ENCODE measurements at places on chromosomes 4 and X.
A peak's percentile ranks its signal among the peaks of the same experiment; 100 is the strongest.

- no peak for DNase-seq
Observed at GRCh38 chr4:155684892-155685541, 18.4 kb downstream of the GUCY1A1 start.

- no peak for DNase-seq
Observed at GRCh38 chr4:22238742-22239141, 277.1 kb downstream of the ADGRA3 start.

DNA sequence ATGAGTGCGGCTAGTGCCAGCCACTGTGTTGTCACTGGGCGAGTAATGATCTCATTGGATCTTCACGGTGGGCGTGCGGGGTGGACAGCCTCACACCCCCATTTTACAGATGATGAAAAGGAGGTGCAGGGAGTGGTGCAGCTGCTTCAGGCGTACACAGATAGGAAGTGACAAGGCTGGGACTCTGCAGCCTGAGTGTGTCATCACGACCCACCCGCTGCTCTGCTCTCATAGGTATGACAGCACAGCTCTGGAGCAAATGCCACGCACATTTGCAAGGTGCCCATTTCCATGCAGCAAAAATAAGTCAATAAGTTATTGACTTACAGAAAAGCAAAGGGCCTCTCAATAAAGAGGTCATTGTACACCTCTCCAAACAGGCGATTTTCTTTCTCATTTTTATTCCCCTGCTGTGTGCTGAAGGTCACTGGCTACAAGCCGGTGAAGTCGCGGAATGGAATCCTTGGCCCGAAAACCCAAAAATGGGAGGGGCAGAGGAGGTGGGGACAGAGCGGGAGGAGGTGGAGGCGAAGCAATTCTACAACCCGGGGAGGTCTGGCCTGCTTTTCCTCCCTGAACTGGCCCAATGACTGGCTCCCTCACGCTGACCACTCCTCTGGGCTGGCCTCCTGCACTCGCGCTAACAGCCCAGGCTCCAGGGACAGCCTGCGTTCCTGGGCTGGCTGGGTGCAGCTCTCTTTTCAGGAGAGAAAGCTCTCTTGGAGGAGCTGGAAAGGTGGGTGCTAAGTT lies at the start of gene SOD3:
Gene SOD3, plus strand, starts transcription at position 658 of the 750 bp plus-strand sequence. CDS start 3,949 bp downstream, outside the sequence.
- peak; percentile 66 for DNase-seq

DNA sequence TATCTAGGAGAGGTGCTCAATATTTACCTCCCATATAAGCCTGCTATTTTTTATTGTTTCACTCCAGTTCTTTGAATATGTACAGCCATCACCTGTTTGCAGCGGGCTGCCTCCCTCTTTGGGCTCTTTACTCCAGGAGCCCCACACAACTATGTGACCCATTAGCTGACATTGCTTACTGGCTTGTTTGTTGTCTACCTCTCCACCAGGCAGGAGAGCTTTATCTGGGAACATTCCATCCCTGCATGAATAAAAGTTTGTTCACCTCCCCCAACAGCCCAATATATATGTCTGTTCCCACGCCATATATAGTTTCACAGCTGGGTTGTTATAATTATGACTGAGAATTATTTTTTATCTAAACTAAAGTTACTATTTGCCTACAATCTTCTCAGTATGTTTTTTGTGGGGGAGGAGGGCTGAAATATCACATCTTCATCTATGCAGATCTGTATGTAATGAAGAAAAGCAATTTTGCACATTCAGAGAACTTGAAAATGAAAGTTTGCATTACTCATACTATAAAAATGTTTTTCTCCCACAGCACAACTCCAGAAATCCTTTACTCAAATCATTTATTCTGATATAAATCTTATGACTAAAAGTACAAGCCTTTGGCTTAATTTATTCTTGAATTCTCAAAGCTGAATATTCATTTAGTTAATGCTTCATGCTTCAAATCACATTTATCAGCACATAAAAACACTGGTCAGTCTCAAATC lies 61.2 kb upstream of the DAPP1 start:
- DNase-seq: peak; percentile 40

DNA sequence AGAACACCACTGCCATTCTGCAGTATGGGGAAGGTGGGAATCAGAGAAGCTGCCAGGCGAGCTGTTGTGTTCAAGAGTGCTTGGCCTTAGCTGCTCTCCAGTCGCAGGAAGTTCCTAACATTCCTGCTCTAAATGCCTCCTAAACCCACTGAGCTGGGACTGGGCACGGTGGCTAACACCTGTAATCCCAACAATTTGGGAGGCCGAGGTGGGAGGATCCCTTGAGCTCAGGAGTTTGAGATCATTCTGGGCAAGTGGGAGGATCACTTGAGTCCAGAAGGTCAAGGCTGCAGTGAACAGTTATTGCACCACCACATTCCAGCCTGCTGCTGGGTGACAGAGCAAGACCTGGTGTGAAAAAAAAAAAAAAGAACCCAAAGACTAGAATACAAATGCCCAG lies 690.3 kb upstream of the FAM241A start:
- DNase-seq: no peak

DNA sequence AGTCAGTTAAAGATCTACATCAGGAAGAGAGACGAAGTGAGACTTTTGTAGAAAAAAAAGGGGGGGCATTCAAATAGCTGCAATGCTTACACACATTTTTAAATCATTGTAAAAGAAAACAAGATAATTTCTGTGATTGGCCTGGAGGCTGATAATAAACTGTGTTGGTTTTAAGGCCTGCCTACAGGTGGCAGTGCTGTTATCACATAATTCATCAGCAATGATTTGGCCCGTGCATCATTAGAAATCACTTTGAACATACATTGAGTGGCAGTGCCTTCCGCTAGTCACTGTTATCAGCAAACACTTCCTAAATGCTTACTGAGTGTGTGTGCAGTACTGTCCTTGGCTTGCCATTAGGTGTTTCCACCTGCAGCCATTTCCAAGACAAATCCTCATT lies 831.9 kb downstream of the TRIML1 start:
- no peak for DNase-seq

DNA sequence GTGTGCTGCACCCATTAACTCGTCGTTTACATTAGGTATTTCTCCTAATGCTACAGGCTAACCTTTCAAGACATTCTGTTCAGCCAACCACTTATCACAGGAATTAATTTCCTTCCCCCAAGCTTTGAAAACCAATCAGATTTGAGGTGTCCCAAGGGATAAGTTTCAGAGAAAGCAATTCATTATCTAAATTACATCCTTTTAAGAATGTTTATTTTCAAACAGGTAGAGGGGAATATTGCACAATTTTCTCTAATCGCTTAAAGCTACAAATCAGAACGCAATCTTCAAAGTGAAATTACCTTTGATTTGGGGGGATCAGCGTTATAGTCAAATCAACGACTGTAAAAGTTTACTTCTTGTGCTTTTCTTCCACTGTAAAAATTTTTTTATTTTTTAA lies 1.6 kb downstream of the CLOCK start:
- no peak for DNase-seq

GRCh38 chr4:184310171-184310567 lies 92.5 kb upstream of the ENPP6 start:
- no peak for DNase-seq

DNA sequence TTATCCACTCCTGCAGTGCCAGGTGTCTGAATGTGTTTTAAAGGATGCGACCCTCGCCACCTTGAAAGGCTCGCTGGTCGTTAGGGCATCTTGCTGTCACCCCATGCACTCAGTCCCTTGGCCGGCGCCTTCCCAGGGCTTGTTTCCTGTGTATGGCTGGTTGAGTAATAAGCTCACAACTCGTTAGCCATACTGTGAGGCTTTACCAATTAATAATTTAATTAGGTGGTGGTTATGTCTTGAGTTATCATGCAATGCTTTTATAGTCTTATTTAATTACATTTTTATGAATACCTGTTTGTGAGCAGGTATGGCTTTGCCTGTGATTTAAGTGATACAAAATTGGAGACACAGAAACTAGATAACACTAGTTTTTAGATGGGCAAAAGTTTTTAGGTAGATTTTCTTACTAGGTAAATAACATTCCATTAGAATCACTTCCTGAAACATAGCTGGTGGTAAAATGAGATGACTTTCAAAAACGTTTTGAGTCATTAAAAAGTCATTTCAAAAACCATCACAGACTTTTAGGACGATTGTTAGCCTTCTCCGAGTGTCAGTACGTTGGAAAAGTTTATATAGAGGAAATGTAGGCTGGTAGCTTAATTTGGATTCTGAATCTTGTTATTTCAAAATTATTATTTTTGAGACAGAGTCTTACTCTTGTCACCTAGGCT lies 18.2 kb downstream of the PTTG2 start:
- no peak for DNase-seq

- no peak for DNase-seq
Observed at GRCh38 chrX:37854148-37854547, 6.8 kb upstream of the DYNLT3 start.

GRCh38 chr4:30939069-30939468 lies 218.9 kb downstream of the PCDH7 start:
- DNase-seq: peak; percentile 81

GRCh38 chr4:67996127-67996526 lies 32.8 kb upstream of the TMPRSS11A start:
- no peak for DNase-seq

DNA sequence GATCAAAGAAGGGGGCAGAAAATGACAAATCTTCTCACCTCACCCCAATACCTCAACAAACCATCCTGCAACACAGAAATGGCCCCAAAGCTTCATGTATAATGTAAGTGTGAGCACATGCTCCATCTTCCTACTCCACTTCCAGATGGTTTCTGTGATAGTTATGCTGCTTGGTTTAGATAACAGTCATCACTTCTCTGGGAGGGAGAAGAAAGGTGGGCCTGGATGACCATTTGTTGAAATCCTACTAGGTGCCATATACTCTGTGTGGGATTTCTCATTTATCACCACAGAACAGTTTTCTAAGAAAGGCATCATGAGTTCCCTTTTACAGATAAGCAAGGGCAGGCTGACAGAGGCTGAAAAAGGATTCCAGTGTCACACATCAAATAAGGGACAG lies 31.3 kb upstream of the NXF3 start:
- DNase-seq: no peak

- DNase-seq: no peak
Observed at GRCh38 chr4:62170235-62170634, 970.1 kb downstream of the ADGRL3 start.

DNA sequence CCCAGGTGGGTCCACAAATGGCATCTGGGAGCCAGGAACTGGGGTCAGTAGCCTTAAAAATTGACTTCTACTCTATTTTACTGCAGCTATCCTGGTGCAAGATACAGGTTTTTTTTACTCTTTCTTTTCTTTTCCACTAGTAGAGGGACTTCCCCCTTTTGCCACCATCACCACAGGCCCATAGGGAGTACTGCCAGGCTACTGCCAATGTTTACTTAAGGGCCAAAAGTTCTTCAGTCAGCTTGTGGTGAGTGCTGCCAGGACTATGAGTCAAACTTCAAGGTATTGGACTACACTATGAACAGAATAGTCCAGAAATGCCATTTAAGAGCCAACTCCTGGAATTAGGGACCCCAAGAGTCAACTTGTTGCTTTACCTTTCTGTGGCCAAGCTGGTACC lies 94.7 kb downstream of the EDA2R start:
- no peak for DNase-seq

GRCh38 chrX:3166670-3167455 lies 125.6 kb downstream of the ARSF start:
- DNase-seq: no peak

GRCh38 chr4:184843984-184844554 lies 18.3 kb upstream of the ACSL1 start:
- DNase-seq: no peak

- no peak for DNase-seq
Observed at GRCh38 chr4:141913928-141914327, 277.5 kb downstream of the IL15 start.

- DNase-seq: no peak
Observed at GRCh38 chr4:161696944-161697343, 466.9 kb downstream of the FSTL5 start.

- DNase-seq: peak; percentile 62
Observed at GRCh38 chr4:104989371-104989770, 157.3 kb upstream of the TET2 start.

DNA sequence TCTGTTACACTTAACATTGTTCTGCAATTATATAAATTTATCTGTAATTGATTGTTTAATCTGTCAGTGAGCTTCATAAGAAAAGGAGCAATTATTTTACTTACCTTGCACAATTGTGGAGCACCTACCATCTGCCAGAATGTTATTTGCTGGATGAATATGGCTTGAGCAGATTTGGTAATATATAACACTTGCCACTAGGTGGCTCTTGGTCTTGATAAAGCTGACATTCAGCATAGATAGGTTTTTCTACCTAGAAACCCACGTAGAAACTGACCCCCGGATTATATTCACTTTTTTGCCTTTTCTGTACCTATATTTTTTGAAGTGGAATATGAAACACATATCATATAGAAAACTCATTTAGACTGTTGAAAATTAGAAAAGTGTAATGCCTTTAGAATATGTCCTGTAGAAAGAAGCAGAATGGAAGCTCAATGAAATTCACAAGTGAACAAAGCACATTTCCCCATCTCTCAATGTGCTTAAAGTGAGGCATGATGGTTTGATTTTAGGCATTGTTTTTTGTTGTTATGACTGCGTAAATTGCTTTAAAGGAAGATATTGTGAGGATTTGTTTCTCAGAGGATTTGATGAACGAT lies 9.5 kb downstream of the RBPJ start:
- DNase-seq: peak; percentile 14

DNA sequence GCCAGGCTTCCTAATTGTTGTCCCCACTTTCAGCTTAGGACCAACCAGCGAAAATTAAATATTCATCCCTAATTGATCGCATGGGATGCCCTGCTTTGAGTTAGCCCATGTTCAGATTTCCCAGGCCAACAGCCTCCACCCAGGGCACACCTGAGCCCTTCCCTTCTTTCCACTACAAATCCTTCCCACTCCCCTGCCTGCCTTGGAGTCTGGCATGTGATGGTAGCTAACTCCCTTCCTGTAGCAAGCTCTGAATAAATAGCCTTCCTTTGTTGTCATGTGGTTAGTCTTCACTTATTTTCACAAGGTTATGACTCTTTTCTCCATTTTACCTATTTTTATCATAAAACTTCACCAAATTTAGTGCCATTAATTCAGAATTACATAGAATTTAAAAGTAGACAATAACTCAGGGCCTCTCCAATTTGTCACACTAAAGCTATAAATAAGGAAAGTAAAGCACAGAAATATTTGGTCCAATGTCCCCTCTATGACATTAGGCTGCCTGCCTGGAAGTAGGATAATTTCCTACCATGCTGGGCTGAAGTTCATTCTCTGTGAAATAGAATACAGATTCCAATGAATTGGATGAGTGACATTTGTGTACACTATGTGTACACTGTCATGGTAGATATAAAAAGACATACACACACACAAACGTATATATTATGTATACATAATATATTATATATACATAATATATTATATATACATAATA lies 166.4 kb upstream of the CPEB2 start:
- DNase-seq: no peak

DNA sequence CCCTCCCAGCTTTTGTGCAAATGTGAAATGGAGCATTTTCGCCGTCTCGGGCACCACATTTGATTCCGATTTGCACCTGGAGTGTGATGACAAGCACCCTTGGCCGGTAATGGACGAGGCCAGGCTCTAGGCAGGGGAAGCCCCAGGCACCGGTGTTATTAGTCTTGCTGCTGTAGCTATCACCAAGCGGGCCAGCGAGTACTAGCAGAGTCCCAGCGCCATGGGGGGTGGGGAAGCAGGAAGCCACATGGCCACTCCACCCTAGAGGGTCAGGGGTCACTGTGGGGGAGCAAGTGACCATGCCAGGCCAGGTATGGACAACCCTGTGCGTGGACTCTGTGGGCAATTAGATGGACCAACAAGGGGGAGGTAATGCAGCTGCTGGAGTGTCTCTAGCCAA lies 88.8 kb downstream of the CPZ start:
- no peak for DNase-seq

Measured in retinal pigment epithelial cell (primary cell).